Stimulated activated CD8-positive, alpha-beta memory T cell treated with anti-CD3 and anti-CD28 coated beads, Interleukin-15, amount 100 ng/mL, for 1 hour (primary cell): ENCODE measurements at places on chromosomes 1 and 21.

GRCh38 chr1:81834921-81835698 is 34.4 kb downstream of the ADGRL2 start:
- no peak for DNase-seq

- no peak for DNase-seq
These were observed 23.7 kb downstream of the SNX27 start for GRCh38 chr1:151635479-151636072.

GRCh38 chr1:220818421-220819173 is 31.9 kb downstream of the MTARC1 start:
- no peak for DNase-seq

DNA sequence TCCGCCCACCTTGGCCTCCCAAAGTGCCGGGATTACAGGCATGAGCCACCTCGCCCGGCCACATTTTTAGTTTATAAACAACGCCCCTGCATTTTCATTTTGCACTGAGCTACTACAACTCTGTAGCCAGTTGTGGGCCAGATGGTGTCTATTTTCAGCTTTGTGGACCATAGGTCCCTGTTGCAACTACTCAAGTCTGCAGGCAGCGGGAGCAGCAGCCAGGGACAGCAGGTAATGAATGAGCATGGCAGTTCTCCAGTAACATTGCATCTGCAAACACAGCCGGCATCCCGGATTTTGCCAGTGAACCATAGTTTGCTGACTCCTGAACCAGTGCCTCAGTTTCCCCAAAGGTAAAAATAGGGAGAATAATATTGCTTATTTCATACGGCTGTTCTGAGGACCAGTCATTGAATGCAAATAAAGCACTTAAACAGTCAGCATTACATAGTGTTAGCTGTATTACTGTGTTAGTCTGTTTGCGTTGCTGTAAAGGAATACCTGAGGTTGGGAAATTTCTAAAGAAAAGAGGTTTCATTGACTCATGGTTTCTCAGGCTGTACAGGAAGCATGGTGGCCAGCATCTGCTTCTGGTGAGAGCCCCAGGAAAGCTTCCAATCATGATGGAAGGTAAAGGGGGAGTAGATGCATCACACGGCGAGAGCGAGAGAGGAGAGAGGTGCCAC is 65.5 kb upstream of the SLC45A1 start:
- no peak for DNase-seq

GRCh38 chr1:20278692-20279130 is 12.0 kb upstream of the VWA5B1 start:
- no peak for DNase-seq

DNA sequence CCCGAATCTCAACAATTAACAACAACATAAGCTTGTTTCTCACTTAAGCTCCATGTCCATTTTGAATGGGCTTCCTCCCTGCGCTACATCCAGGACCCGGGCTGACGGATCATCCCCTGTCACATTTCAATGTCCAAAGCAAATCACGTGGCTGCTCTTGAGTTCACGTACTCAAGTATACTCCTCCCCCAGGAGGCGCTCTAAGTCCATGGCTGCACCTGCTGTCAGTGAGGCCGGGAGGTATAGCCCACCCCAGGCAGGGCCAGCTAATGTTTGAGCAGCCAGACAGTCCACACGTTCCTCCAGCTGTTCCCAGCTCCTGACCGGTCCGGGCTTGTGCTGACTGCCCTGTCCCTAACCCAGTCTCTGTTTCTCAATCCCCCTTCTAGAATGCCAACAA is 220.8 kb downstream of the SLC35F3 start:
- DNase-seq = no peak

DNA sequence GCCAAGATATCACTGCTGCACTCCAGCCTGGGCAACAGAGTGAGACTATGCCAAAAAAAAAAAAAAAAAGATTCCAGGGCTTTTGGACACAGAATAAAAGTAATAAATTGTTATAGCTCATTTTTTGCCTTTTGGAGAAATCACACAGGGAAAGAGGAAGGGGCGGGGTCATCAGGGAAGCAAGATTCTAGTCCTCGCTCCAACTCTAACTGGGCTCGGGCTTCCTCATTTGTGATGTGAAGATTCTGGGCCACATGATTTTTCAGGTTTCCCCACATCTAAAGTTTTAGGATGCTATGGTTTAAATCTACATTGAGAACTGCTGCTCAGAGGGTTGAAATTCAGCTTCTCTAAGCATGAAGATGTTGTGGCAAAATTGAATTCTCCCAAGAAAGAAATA is 179.3 kb upstream of the PLXNA2 start:
- no peak for DNase-seq

DNA sequence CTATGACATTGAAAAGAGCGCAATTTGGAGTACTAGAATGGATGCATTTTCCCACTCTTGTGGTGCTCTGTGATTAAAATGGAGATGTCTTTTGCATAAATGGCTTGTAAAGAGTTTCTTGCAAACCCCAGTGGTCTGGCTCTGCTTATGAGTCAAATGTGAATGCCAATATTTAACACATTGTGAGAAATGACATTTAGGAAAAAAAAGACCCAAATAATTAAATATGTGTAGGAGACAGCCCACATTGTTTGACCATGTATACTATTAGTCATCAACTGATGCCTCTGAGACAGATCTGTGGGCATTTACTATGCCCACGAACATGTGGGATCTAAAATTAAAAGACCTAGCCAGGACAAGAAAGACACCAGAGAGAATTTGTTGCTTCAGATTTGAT is 22.2 kb upstream of the RUNX1 start:
- DNase-seq = no peak

DNA sequence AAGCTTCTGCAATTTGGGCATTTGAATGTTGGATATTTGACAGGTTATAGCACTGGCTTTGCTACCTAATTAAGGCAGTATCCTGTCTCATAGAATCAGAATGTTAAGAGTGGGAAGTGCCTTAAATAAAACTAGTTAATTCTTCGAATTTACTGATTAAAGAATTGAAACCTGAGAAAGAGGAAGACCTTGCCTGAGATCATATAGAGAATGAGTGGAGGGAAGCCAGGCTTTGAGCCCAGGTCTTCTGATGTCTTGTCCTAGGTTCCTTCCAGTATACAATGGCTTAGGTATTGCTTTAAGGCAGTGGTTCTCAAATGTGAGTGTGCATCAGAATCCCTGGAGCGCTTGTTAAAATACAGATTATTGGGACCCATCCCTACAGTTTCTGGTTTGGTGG is 20.9 kb upstream of the SH3BGRL3 start:
- no peak for DNase-seq

- no peak for DNase-seq
These were observed 19.8 kb upstream of the ABCD3 start for GRCh38 chr1:94398356-94398755.

- DNase-seq = no peak
These were observed 23.3 kb downstream of the TFF3 start for GRCh38 chr21:42291751-42292562.
